ENCODE measurements at places on chromosomes 13 and 19.

DNA sequence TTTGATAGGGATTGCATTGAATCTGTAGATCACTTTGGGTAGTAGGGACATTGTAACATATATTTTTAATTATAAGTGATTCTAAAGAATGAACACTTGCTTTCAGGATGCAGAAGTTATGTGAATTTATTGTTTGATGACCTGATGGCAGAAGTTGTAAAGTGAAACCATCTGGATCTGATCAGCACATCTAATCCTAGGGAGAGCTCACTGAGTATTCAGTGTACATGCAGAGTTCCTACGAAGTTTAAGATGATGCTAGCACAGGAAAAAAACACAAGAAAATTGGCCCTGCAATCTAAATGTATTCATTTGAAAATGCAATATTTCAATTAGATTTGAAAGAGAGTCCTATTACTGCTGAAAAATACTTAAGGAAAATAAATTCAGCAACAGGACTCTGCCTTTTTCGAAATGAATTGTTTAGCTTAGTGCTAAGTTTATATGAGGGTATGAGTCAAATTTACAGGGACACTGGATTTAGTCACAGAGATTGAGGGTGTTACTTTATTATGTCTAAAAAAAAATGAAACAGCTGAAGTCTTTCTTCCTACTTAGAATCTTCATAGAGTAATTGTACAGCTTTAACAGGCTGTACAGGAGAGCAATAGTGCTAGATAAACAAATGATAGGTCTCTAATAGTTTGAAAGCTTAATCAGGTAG lies 385.7 kb downstream of the DCT start:
- DNase-seq = no peak

GRCh38 chr13:23966691-23967615 lies 69.7 kb upstream of the C1QTNF9B start:
- no peak for DNase-seq

DNA sequence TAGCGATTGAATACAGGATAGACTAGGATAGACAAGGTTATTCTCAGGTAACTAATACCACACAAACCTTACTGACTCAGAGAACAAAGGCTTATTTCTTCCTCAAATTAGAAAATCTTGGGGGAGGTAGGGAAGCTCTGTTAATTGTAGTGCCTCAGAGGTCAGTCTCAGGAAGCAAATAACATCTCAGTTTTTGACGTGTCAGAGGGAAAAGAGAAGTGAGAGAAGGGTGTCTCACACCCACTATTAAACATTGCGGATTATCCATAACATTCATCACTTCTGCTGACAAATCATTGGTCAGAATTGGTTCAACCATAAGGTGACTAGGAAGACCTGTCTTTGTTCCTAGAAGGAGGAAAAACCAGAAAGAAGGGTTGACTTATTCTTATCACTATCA lies 579.4 kb upstream of the MIR17HG start:
- DNase-seq = no peak

GRCh38 chr19:3285647-3286176 lies 61.3 kb downstream of the CELF5 start:
- DNase-seq = no peak

DNA sequence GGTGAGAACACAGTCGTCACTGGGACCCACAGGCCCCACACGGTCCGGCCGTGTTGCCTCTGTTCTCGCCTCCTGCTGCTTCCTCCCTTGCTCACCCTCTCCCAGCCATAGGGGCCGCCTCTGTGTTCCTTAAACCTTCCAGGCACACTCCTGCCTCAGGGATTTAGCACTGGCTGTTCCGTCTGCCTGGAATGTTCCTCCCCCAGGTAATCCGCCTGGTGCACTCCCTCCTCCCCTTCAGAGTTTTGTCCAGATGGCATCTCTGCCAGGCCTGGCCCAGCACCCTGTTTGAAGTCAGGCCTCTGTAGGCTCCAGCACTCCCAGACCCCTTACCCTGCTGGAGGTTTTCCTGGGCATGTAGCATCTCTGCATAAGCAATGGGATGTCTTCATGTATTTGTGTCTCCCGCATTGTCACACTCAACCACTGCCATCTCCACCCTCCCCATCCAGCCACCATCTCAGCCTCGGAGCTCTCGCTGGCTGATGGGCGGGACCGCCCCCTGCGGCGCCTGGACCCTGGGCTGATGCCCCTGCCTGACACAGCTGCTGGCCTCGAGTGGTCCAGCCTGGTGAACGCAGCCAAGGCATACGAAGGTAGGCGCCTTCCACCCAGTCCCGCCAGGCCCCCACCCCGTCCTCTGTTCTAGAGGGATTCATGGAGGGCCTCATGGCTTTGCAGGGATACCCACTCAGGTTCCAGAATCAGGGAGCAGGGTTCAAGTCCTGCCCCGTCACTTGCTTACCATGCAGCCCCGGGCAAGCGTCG lies 25.9 kb downstream of the DPF1 start:
- no peak for DNase-seq

- no peak for DNase-seq
Measured at GRCh38 chr19:13644645-13645044, 119.7 kb upstream of the MRI1 start.

DNA sequence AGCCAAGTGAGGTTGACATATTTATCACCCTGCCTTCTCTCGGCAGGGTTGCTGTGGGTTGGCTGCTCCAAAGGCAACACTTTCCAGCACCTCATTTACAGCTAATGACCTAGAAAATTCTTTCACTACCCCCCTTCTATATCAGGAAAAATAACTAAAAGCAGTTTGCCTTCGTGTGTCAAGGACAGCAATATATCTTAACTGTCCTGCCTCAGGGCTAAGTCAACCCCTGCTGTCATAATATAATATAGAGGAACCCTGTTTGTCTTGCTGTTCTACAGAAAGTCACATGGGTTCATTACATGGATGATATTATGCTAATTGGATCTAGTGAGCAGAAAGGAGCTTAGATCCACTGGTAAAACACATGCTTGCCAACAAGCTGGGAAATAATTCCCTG lies 28.1 kb upstream of the USP12 start:
- DNase-seq = no peak

DNA sequence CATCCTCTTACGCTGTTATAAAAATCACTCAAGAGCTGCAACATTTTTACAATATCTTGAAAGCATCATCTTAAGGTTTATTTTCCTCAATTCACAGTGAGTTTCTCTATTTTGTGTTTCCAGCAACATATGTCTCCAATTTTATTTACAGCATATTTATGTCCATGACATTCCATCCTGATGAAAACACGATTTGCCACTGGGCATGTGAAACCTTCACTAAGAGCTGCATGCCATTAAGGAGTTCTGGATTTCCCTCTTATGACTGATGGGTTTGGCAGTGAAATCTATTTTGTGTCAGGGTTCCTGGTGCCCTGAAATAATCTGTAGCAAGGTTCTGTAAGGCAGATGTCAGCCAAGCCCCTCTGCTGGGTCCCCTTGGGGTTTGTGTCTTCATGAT lies 527.6 kb upstream of the KLF12 start:
- no peak for DNase-seq

- DNase-seq = no peak
Measured at GRCh38 chr13:92994056-92994455, 232.6 kb upstream of the GPC6 start.

DNA sequence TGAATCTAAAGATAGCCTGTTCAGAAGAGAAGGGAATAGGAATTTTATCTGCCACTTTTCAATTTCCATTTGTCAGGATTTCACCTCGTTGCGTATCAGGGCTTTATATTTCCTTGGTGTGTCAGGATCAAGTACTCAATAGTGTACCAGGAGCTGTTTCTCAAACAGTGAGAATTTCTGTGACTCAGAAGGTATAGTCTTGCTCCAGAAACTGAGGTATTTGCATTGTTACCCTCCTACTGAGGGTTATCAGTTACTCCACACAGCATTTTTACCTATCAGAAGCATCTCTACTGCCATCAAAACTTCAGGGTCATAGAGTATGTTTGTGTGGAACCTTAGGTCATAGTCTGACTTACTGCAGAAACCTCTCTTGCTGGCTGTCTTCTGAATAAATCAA lies 271.7 kb upstream of the EDNRB start:
- no peak for DNase-seq

DNA sequence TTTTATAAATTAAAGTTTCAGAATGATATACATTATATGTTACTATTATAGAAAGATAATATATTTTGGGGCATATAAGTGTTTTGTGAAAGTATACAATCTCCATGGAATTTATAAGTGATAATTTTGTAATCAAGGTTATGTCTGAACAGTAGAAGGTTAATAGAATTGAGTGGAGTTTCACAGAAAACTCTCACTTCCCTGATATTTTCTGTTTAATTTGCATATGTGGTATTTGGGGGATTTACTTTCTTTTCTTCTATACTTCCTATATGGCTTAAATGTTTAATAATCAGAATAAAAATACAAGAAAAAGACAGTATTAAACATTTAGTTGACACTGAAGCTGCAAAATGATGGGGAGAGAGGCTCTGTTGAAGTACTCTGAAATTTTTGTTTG lies 848.5 kb downstream of the DACH1 start:
- no peak for DNase-seq

- peak; percentile 61 for DNase-seq
Measured at GRCh38 chr13:48783181-48783630, 129.5 kb downstream of the CYSLTR2 start.

- DNase-seq = no peak
Measured at GRCh38 chr19:49924004-49924880, 4.8 kb upstream of the ATF5 start.

DNA sequence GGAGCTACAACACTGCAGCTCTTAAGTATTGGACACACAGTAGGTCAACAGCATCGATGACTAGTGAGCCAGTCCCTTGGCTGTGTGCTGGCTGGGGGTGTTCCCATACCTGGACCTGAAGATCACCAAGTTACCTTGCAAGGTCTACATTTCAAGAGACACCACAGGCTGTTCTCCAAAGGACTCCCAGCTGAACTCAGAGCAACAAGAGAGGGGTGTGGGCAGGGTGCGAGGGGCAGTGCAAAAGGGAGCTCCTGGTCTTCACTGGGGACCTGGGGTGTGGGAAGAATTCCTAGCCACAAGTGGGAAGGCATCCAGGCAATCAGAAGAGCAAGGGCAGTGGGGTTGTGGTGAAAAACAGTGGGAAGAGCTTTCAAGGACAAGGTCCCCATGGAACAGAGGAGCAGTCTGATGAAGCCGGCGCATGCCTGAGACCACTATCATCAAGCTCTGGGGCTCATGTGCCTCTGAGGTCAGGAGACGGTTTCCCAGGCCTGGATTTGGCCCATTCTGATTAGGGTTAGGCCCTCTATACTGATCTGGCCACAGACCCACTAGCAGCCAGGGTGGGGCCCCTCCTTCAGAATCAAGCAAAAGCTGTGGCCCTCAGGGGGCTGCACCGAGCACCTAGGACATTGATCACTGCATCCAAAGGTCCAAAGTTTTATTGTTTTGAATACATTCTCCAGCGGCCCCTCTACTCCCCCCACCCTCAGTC lies 4.7 kb upstream of the GSK3A start:
- no peak for DNase-seq
